Renal pelvis (tissue), 12 donors: ENCODE measurements at places on chromosomes 3 and 15. TPM values are rescaled to one million over a fixed set of nuclear protein-coding genes. Genes with fewer than 3 reads are reported as not detected.

SPINK8 gene
- polyA plus RNA-seq: 0.33 TPM

ABTB1 gene
- 28.2 TPM for polyA plus RNA-seq

DNA sequence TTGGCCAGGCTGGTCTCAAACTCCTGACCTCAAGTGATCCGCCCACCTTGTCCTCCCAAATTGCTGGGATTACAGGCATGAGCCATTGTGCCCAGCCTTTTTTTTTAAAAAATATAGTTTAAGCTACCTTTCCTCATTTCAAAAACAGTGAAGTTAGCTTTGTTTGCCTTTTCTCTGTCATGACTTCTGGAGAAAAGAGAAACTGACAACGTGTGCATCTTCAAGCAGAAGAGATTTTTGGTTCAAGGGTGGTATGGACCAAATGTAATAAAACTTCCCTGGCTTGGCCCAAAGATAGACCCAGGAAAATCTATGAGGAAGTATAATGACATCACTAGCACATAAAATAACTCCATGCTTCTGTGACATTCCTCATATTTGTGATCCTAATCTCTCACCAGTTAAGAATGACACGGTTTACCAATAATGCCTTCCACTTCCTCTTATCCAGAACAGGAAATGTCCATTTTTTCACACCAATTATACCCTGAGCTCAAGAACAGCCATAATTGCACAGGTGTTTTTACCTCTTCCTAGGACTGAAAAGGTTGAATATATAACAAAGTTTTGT lies 781.2 kb upstream of the NR2F2 start:
- DNase-seq: no peak

GRCh38 chr3:69558912-69559311 lies 173.0 kb upstream of the FRMD4B start:
- DNase-seq: no peak

WNT5A gene
- 38.4 TPM for polyA plus RNA-seq

DNA sequence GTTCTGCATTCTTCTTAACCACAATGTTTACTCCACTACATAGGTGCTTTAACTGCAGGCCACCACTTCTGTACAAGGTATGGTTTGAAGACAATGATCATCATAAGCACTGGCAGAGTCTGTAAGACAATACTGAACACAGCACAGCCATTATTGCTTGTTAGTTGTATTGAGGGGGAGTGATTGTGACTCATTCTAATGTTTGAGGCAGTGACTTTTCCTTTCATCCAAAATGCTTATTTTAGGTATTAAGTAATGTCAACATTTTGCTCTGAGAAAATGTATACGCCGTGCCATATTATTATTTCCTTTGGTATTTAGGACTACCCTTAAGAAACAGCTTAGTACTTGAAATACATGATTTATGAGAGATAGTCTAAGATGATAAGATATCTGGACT lies 618.2 kb upstream of the ZNF717 start:
- no peak for DNase-seq

ANKUB1 gene
- polyA plus RNA-seq: not detected

SLITRK3 gene
- polyA plus RNA-seq: 0.27 TPM
